ENCODE measurements at places on chromosomes 5 and 9.

DNA sequence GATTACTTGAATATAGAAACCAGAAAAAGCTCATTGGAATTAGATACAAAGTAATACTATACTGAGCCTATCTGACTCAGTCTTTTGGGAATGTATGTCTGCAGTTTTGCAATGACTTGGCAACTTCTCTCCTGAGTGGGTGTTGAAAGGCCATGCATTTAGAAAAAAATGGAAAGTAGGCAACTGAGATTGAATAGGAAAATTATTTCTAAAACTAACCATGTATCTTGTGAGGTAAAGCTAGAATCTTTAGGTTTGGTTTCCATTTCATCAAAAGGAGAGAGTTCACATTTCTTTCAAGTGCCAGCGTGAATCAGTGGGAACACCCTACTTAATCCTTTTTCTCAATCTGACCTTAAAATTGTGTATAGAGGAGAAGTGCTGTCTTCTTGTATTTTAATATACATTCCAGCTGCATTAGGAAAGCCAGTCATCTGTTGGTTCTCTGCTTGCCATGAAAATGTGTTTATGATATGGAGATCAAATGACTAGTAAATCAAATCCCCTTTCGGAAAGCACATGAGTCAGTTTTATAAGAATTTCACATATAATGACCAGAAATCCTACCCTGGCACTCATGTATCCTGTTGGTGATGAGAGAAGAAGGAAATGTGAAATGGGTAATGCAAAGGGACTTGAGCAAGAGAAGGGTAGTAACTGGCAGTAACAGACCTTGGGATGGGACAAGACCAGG is 30.4 kb downstream of the NFX1 start:
- peaks cover 11% of the 10 kb centered on the region for H3K4me1 ChIP-seq
- peaks cover 74% of the 10 kb centered on the region for H3K36me3 ChIP-seq
- peak overlapping the region; percentile 69 for H3K27ac ChIP-seq
- no peaks in the 10 kb centered on the region for H3K27me3 ChIP-seq
- no peak for DNase-seq

GRCh38 chr5:34813509-34813908 is 25.5 kb upstream of the TTC23L start:
- DNase-seq, result no peak
- no peaks in the 10 kb centered on the region for H3K36me3 ChIP-seq
- H3K27ac ChIP-seq, result no peak overlapping the region
- no peaks in the 10 kb centered on the region for H3K4me1 ChIP-seq
- H3K27me3 ChIP-seq, result no peaks in the 10 kb centered on the region
- H3K4me3 ChIP-seq, result no peak overlapping the region

DNA sequence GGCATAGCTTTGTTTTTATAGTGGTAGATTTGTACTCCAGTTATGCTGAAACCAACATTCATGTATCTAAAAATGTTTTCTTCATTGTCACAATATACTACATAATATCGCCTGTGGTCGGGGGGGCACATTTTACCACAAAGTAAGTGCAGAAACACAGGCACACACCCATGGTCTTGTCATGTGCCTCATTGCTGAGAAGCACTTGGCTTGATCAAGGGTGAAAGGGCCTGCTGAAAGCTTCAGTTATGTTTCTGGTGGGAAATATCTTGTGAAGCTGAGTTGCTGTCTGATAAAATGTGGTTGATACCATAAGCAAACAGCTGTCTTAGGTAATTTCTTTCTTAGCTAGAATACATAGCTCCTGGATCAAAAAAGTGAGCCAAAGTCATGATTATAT is 393.1 kb downstream of the MAN2A1 start:
- no peak overlapping the region for H3K27ac ChIP-seq
- peaks cover 17% of the 10 kb centered on the region for H3K4me1 ChIP-seq
- H3K27me3 ChIP-seq, result no peaks in the 10 kb centered on the region

GRCh38 chr9:34430843-34431437 is 27.4 kb downstream of the FAM219A start:
- no peaks in the 10 kb centered on the region for H3K36me3 ChIP-seq
- H3K27ac ChIP-seq, result no peak overlapping the region
- DNase-seq, result no peak
- no peaks in the 10 kb centered on the region for H3K4me1 ChIP-seq
- H3K27me3 ChIP-seq, result no peaks in the 10 kb centered on the region

DNA sequence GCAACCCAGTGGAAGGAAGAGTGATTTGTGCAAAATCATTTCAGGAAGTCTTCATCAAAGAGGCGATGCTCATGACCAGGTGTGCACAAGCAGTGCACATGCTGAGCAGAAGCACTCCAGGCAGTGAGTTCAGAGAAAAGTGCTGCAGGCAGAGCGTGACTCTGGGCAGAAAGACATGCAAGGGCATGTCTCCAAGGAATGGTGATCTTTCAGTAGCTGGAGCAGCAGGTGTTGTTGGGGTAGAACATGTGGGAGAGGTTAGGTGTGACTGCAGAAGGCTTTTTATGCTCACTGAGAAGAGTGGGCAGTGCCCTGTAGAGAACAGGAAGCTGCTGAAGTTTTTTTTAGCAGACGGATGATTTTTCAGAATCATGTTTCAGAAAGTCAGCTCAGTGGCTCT is 545.4 kb upstream of the TLE4 start:
- no peak overlapping the region for H3K4me3 ChIP-seq
- no peak for DNase-seq
- H3K27ac ChIP-seq, result no peak overlapping the region
- no peaks in the 10 kb centered on the region for H3K4me1 ChIP-seq

DNA sequence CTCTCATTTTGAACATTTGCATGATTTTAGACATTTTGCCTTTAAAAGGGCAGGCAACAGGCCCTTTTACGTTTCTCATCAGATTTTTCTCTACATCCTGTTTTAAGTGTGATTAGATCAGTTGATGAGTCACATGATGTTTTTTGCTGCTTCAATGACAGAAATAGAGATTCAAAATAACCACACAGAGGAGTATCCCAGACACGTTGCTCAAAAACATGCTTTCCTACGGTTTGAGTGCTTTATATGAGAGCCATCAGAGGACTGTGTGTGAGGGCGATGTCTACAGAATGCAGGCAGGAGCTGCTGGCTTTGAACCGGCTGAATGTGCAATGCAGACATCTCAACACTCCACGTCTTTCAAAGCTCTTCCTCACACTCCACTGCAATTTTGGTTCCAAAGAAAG is 42.1 kb downstream of the OTULIN start:
- H3K27me3 ChIP-seq, result no peaks in the 10 kb centered on the region
- peak overlapping the region; percentile 79 for H3K4me3 ChIP-seq
- peak; percentile 46 for DNase-seq
- peaks cover 76% of the 10 kb centered on the region for H3K4me1 ChIP-seq
- peaks cover 91% of the 10 kb centered on the region for H3K36me3 ChIP-seq
- H3K27ac ChIP-seq, result peak overlapping the region; percentile 99

- H3K4me3 ChIP-seq, result no peak overlapping the region
- no peaks in the 10 kb centered on the region for H3K27me3 ChIP-seq
- DNase-seq, result no peak
- H3K36me3 ChIP-seq, result peaks cover 69% of the 10 kb centered on the region
These were observed 15.3 kb downstream of the TNFAIP8 start for GRCh38 chr5:119371146-119371545.

DNA sequence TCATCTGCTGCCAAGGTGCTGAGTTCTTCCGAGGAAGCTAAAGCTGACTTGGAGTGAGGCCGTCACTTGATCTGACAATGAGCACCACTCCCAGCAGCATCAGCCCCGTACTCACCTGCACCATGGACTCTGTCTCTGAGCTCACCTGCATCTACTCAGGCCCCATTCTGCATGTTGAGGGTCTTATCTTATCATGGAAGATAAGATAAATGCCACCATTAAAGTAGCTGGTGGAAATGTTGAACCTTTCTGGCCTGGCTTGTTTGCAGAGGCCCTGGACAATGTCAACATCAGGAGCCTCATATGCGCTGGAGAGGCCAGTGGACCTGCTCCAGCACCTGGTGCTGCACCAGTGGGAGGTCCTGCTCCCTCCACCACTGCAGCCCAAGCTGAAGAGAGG is 35.0 kb upstream of the HMGCS1 start:
- H3K4me3 ChIP-seq, result no peak overlapping the region
- DNase-seq, result no peak
- H3K4me1 ChIP-seq, result no peaks in the 10 kb centered on the region
- peaks cover 8% of the 10 kb centered on the region for H3K27me3 ChIP-seq

DNA sequence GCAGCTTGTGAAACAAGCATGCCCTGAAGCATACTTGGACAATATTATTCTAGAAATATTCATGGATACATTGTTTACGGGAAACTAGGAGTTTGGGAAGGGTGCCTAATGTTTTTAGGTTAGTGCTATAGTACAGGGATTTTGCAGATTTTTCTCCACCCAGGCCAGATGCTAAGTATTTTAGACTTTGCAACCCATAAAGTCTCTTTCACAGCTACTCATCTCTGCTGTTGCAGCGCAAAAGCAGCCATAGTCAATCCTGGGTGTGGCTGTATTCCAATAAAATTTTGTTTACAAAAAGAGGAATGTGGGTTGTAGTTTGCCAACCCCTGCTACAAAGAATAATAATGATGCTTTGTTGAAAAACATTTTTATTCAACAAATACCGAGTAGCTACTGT is 106.2 kb downstream of the CEMIP2 start:
- peaks cover 5% of the 10 kb centered on the region for H3K4me1 ChIP-seq
- H3K4me3 ChIP-seq, result no peak overlapping the region
- H3K27ac ChIP-seq, result no peak overlapping the region
- no peaks in the 10 kb centered on the region for H3K36me3 ChIP-seq

Data from activated T-helper 2 cell treated with anti-CD3 and anti-CD28 coated beads, Interferon-gamma antibody, Interleukin-2, Interleukin-4, amounts not matched to agents 10 μg/mL and 5 μg/mL and 100 μg/mL, durations not matched to agents 14 hours and 24 hours and 36 hours (primary cell).